ENCODE measurements at places on chromosomes 6 and 20.

DNA sequence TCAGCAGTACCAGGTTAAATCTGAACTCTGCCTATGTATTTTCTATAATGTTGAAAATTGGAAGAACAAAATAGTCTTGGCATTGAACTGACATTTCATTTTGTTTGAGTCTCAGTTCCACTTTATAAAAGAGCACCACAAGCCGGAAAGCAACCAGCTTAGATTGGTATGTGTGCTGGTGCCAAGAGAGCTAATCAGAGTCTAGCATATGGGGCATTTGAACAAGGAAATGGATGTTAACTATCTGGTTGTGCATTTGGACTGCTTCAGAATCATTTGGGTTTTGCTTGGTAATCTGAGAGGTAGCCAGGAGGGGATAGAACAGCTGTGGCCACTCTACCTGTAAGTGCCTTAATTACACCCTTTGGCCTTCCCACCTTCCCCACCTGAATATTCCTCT lies 184.8 kb downstream of the GRIK2 start:
- DNase-seq, result no peak

GRCh38 chr20:324177-325044 lies 941 bp upstream of the SOX12 start:
- peak; percentile 93 for DNase-seq

DNA sequence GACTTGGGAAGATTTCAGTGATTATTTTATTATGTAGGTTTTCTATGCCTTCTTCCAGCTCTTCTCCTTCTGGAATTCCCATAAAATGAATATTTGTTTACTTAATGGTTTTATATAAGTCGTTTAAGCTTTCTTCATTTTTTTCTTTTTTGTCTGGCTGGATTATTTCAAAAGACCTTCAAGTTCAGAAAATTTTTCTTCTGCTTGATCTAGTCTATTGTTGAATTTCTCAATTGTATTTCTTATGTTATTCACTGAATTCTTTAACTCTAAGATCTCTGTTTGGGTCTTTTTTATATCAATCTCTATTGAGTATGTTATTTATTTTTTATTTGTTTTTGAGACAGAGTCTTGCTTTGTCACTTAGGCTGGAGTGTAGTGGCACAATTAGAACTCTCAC lies 117.4 kb downstream of the CEP57L1 start:
- DNase-seq, result no peak

GRCh38 chr20:35463455-35464300 lies 8.3 kb downstream of the CEP250 start:
- DNase-seq, result peak; percentile 64

GRCh38 chr6:37155394-37156312 lies 14.3 kb upstream of the PIM1 start:
- peak; percentile 67 for DNase-seq

DNA sequence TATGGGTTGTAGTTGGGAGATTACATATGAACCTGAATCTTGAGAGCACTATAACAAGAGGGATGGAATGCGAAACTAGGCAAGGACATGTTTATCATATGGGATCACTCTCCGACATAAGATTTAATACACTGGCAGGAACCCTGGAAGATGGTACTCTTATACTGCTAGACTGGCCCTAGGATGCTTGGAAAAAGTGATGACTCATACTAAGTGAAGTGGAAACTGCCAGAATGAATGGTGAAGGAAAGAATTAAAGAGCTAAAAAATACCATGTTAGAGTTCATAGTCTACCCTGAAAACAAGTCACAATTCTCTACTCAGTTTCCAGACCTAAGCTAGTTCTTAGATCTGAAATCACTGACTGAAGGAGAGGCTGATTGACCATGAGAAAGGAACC lies 45.5 kb upstream of the THEMIS start:
- DNase-seq, result no peak

GRCh38 chr6:168190014-168190405 lies 111.0 kb upstream of the FRMD1 start:
- no peak for DNase-seq

GRCh38 chr20:15387228-15387627 lies 1049.8 kb upstream of the FLRT3 start:
- DNase-seq, result no peak

GRCh38 chr6:126359936-126360537 lies 20.1 kb downstream of the CENPW start:
- DNase-seq, result no peak

DNA sequence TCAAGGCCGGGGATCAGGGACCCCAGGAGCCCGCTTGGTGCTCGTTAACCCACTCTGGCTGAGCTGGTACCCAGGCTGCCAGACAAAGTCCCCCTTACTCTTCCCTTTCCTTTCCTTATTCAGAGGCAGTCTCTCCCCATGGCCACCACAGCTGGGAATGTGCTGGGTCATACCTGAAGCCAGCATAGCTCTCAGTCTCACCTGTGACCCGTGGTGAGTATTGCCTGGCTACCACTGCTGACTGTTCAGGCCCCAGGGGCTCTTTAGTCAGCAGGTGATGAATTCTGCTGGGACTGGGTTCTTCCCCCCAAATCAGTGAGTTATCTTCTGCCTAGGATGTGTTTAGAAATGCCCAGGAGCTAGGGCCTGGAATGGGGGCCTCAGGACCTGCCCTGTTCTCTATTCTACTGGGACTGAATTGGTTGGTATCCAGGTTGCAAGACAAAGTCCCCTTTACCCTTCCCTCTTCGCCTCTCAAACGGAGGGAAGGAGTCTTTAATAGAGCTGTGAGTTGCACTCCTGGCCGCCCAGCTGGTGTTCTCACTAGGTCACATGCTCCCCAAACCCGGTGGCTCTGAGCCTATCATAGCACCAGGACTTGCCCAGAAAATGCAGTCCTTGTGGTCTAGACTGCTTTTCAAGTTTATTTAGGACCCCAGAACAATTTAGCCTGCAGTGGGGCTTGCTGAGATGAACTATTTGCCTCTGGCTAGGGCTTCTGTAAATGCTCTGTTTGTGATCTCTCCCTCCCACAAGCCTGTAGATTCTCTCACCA lies 64.6 kb downstream of the MYO6 start:
- no peak for DNase-seq

DNA sequence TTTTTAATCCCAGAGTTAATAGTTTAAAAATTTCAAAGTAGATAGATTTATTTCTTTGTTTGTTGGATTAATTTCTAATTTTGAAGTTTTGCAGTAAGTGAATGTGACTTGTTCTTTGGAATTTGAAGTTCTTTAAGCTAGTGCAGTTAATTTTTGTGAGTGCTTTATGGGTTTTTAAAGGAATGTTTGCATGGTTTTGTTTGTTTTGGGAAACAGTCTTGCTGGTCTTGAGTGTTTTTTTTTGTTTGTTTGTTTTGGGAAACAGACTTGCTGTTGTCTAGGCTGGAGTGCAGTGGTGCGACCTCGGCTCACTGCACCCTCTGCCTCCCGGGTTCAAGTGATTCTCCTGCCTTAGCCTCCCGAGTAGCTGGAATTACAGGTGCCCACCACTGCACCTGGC lies 9.5 kb downstream of the PANK2 start:
- no peak for DNase-seq

DNA sequence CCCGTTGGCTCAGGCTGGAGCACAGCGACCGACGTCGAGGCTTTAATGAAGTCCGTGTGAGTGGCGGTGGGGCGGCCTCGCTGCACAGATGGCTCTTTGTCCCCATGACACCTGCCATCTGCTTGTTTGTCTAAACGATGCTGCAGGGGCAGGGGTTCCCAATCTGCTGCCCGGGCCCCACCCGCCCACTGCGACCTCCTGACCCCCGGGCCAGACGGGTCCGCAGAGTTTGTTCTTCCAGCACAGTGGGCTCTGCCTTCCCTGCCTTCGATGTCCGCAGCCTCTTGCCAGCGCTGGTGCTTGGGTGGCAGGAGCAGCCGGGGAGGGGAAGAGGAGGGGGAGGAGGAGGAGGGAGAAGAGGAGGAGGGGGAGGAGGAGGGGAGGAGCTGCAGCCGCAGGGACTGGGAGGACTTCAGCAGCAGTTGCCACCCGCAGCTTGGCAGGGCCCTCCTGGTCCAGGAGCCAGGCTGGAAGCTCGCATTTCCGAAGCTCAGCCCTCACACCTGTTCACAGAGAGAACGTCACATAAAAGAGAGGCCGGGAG lies 210.0 kb downstream of the DLL1 start:
- no peak for DNase-seq

- DNase-seq, result no peak
Observed at GRCh38 chr6:169155481-169155880, 98.2 kb downstream of the THBS2 start.

DNA sequence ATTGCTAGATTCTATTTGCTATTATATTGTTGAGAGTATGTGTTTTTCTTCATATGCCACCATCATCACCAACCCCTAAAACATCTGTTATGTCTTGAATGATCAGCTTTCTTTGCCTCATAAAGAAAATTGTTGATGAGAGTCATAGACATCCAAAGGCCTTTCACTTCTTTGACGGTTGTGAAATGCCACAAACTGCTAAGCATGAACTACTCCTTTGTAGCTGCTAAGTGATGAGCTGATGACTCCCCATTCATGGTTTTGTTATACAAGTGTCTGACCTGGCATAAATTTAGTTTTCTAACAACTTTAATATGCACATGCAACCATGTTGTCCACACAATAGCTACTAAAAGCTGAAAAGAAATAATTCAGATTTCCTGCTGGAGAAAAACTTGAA lies 684 bp upstream of the MED23 start:
- DNase-seq, result no peak

GRCh38 chr6:16949716-16950115 lies 152.1 kb upstream of the STMND1 start:
- DNase-seq, result no peak

- DNase-seq, result no peak
Observed at GRCh38 chr20:46627234-46627633, 24.0 kb downstream of the SLC13A3 start.

DNA sequence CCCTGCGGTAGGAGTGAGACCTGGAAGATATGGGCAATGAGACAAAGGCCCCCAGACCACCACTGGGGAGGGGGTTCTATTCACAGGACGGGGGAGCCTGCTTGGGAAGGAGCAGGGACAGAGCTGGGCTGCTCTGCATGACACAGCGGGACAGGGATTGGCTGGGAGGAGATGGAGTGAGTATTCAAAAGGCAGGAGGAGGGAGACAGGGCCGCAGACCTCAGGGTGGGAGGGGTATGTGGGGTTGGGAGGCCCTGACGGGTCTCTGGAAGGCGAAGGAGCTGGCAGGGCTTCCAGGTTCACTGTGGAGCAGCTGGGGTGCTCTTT lies 60.8 kb upstream of the RPS6KA2 start:
- DNase-seq, result no peak

- DNase-seq, result no peak
Observed at GRCh38 chr20:46255440-46256104, 52.7 kb downstream of the CDH22 start.

DNA sequence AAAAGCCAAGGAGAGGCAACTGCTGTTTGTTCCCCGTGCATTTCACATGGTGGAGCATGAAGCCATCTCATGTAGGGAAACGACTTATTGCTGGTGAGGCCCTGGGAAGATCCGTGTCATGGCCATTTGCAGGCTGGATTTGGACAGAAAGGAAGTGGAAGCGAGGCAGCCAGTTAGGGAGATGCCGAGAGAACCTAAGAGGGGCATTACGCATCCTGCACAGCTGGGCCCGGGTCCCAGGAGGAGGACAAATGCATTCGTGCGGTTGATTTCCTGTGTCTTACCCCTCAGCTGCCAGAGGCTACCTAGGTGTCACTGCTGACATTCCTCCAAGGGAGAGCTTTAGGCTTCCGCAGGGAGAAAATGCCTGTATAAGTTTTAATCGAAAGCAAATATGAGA lies 316.2 kb upstream of the CDYL start:
- DNase-seq, result no peak

DNA sequence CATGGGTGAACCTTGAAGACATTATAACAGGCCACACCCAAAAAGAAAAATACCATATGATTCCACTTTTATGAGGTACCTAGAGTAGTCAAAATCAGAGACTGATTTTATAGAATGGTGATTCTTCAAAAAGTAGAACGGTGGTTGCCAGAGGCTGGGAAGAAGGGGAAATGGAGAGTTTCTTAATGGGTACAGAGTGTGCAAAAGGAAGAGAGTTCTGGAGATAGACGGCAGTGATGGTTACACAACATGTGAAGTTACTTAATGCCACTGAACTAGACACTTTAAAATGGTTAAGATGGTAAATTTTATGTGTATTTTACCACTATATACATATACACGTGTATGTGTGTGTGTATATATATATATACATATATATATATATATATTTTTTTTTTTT lies 80.8 kb downstream of the PRND start:
- no peak for DNase-seq

DNA sequence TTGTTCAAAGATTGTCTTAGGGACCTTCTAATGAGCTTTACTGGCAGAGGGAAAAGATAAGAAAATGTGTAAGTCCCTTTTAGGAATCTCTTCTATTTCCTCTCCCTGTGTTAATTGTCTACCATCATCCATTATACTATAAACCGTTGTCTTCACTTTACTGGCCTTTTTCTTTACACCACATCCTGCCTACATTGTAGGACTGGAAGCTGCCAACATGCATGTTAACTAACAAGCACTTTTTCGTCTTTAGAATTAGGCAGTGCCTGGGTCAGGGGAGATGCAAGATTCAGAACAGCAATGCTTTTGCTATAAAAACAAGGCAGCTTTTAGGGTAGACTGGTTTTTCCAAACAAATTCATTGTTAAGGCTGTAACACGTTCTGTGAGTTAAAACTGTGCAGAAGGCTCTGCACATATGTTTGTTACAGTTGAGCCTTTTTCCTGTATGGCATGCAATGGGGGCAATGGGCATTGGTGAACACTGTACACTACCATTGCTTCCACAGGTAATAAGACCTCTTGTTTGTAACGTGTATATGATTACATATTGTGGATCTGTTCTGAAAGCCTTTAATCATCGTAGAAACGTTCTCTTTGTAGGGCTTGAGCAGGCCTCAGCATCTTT lies 10.9 kb upstream of the PKIG start:
- no peak for DNase-seq

- no peak for DNase-seq
Observed at GRCh38 chr6:68633972-68634725, 933 bp upstream of the ADGRB3 start.

DNA sequence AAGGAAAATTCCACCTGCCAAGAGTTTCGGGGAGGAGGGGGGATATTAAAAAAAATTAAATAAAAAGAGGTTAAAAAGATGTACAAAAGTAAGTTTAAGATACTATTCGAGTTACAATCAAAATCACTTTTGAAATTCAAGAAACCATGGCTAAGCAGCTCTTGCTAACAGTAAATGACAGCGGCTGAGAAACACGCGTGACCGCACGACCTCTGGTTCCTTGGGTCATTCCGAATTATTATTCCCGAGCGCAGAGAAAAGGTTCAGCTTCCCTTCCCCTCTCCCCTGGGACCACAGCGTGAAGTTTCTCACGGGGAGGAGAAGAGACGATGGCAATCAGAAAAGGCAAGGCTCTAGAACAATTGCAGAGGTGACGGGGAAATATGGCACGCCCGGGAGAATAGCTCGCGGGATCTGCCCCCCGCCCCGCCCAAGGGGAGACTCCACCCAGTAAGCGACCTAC lies 496 bp downstream of the TMEM242 start:
- DNase-seq, result peak; percentile 82

- DNase-seq, result no peak
Observed at GRCh38 chr6:111995404-111995803, 58.5 kb upstream of the CCN6 start.

- no peak for DNase-seq
Observed at GRCh38 chr6:109894181-109894580, 83.9 kb upstream of the GPR6 start.
